H4 (cell line): ENCODE measurements at places on chromosomes 2 and 18.

DNA sequence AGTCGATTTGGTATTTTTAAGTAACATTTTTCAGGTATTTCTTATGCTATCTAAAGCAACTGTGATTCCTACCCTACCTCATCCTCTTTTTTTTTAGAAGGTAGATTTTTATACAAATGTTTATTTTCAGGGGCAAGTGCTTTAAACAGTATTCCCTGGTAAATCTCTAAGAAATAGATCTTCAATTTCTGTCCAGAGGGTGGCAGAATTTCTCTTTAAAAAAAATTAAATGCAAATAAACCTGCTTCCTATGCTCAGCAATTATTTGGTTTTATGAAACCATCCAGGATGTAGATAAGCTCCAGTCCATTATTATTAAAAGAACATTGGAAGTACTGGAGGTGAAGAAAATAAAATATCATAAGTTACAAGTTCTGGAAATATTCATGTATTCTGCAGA, 191.9 kb downstream of the MYO3B start:
- DNase-seq: no peak

DNA sequence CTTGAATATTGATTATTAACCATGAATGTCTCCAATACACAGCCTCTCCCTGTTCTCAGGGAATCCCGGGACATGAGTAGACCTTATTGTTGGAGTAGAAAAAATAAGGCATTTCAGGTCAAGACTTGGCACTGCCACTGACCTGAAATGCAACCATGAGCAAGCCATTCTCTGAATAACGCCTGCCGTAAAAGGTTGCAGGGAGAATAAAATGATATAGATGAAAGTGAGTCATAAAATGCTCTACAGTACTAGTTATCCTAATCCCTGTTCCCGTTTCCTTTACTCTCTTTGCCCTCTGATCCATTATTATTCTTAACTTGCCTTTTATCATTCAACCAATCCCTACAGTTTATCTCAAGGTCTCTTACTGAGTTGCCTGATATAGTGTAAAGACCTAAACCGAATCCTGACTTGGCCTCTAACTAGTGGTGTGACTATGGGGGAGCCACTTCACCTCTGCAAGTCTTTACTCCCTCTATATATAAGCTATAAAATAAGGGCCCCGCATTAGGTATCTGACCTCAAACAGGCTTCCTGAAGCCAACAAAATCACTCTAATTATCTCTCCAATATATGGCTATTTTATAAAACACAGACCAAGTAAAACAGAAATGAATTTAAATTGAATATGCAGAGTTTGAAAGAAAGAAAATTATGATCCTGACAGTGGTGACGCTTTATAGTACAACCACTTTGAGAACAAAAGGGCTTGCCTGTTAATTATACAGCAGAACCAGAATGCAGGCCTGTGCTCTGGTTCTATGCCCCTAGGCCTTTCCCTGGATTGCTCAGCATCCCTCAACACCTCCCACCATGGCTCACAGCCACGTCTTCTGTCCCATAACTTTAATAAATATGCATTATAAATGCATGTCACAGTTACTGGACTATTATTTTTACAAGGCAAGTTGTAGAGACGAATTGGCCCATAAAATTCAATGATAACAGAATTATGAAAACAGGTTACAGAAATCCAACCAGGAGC, 183.1 kb downstream of the STK39 start:
- DNase-seq: no peak

GRCh38 chr2:37415128-37415820, 70.8 kb downstream of the QPCT start:
- peak; percentile 12 for DNase-seq

- no peak for DNase-seq
These were observed 10.4 kb downstream of the CERKL start for GRCh38 chr2:181646415-181646987.

GRCh38 chr18:80106482-80107051, 2.5 kb upstream of the ADNP2 start:
- no peak for DNase-seq

DNA sequence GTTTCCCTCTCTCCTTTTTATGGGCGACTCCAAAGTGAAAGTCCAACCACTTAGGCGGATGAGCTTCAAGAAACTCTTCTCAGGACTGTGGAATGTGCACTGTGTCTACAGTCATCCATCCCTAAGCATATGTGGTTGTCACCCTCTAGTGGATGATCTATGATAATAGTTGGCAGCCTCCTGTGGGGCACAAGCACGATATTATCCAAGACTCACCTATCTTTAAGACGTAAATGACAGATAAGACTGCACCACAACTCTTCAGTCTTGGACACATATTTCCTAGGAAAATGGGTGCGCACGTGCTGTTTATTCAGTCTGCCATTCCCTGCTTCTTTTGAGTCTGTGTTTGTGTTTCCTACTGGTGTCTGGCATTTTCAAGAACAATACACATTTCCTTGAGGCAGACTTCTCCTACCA, 145.5 kb upstream of the CTAGE1 start:
- DNase-seq: peak; percentile 91

DNA sequence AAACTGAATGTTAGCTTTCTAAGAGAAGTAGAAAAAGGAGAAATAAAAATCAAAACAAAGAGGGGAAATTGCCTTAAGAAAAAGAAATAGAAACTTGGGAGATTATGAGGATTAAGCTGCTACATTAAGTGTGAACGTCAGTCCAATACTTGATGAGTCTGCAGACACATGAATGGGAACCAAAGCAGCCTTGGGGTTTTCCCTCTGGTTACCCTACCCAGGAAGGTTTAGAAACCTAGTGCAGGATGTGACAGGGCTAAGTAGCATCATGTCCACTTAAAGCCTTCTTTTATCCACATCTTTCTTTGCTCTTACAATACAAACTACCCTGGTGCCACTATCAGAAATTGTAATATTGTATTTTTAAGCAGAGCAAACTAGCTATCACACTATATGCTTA, 22.3 kb downstream of the SLC35F5 start:
- no peak for DNase-seq

- DNase-seq: no peak
These were observed 1.4 kb downstream of the FAM117B start for GRCh38 chr2:202636213-202636513.

DNA sequence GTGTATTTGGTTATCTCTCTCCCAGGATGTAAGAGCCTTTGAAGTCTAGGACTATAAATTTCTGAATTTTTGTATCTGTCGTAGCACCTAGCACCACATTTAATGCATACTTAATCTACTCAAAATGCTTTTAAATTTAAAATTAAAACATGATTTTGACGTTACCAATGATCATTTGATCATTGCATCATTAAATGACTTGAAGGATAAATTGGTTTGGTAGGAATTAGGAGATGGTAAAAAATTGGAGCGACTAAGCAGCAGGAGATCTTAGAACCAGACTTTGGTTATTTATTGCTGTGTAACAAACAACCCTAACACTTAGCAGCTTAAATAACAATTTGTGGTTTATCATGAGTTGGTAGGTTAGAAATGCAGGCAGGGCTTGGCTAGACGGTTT, 84.9 kb downstream of the MYO3B start:
- DNase-seq: no peak

GRCh38 chr2:215218587-215219577, 80.5 kb upstream of the ABCA12 start:
- DNase-seq: no peak

- DNase-seq: peak; percentile 6
These were observed 3.8 kb upstream of the OSR1 start for GRCh38 chr2:19362094-19362754.

DNA sequence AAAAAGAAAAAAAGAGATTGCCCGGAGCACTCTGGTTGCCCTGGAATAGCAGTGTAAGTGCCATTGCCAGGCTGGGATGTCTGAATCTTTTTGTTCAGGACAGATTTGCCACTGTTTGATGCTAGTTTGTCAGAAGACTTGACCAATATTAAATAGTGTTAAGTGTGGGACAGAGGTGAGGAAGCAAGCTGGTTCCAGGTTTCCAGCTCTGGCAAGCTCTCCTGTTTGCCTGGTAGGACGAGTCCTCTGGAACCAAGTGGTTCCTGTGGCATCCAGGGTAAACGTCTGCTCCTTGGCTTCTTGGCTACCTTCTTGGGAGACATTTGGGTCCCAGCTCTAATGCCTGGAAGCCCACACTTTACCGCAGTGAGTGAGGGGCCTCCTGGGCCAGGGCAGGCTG, 20.8 kb upstream of the IGFBP5 start:
- DNase-seq: no peak

- no peak for DNase-seq
These were observed 20.4 kb downstream of the PKP4 start for GRCh38 chr2:158477202-158477601.

GRCh38 chr2:223041527-223042109, 10.4 kb upstream of the KCNE4 start:
- peak; percentile 98 for DNase-seq

- DNase-seq: no peak
These were observed 226.3 kb downstream of the TCF4 start for GRCh38 chr18:55361492-55362250.

DNA sequence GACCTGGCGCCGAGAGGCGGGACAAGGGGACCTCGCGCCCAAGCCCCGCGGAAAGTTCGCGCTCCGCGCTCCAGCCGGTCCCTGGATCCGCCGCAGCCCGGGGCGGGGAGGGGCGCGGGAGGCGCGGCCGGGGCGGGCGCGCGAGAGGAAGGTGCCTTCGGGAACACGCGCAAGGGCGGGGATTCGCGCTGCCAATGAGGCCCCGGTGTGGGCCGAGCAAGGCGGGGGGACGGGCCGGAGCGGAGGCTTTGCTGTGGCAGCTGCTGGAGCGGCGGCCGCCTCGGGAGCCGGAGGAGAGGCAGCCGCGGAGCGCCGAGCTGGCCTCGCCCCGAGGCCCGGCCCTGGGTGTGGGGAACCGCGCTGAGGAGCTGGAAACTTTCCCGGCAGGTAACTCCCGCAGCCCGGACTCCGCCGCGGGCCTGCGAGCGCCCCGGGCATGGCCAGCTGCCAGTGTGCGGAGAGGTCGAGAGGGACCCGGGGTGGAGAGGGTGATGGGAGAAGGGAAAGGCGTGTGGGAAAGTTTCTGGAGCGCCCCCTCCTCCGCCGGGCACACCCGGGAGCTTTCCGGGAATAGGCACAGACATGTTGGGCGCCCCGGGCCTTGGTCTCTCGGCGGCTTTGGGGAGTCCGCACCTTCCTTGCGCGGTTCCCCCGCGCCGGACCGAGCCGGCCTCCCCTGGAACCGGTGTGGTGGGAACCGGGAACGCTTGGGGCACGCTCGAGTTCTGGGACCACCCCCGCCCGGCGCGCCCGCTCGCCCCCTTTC, at the start of gene TANC1:
TANC1 (plus strand) TSS at position 245 of the 766 bp plus-strand sequence. CDS start 97,271 bp downstream, outside the sequence.
- peak; percentile 88 for DNase-seq

- DNase-seq: no peak
These were observed 188.8 kb upstream of the EPC2 start for GRCh38 chr2:148455791-148456190.

- no peak for DNase-seq
These were observed 235.3 kb downstream of the LRATD1 start for GRCh38 chr2:14867853-14868252.
